ENCODE measurements at places on chromosomes 5 and 9.
A peak's percentile ranks its signal among the peaks of the same experiment; 100 is the strongest.

GRCh38 chr9:71544464-71544863 lies 223.8 kb downstream of the CEMIP2 start:
- DNase-seq: no peak

GRCh38 chr5:160508780-160509361 lies 87.2 kb downstream of the PTTG1 start:
- DNase-seq: peak; percentile 65

DNA sequence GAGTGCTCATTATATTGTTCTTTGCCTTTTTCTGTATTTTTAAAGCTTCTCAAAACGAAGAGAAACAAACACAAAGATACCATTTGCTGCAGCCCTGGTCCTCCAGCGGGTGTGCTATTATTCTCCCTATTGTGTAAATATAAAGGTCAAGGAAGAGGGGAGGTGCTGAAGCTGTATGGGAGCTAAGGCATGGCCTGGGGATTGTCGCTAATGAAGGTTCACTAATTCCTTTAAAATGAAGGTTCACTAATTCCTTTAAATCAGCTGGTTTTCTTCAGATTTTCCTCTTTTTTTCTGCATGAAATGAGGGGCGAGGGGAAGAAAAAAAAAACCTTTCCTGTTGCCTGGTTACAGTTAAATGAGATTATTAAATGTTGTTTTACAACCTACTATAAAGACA lies 74.5 kb upstream of the MAP1B start:
- DNase-seq: no peak

DNA sequence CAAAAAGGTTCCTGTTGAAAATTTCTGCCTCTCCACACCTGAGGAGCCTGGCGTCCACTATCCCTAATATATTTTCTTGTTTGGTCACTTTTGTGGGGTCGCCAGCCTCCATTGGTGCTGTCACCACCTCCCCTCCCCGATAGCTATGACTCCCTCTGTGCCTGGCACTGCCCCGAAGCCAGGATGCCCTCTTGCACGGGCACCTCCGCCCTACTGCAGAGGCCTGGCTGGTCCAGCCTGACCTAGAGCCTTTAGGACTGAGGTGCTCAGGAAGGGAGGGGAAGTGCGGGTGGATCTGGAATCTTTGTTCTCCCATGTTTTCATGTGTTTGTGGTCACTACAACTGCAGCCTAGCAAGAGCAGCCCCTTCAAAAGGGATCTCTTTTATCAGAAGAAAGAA lies 62.6 kb downstream of the WNK2 start:
- DNase-seq: no peak

- no peak for DNase-seq
These were observed at the start of gene NME5 for GRCh38 chr5:138138949-138139780. Gene NME5, minus strand, starts transcription at chr5:138139428. Its CDS starts 648 bp downstream, at chr5:138138780.

DNA sequence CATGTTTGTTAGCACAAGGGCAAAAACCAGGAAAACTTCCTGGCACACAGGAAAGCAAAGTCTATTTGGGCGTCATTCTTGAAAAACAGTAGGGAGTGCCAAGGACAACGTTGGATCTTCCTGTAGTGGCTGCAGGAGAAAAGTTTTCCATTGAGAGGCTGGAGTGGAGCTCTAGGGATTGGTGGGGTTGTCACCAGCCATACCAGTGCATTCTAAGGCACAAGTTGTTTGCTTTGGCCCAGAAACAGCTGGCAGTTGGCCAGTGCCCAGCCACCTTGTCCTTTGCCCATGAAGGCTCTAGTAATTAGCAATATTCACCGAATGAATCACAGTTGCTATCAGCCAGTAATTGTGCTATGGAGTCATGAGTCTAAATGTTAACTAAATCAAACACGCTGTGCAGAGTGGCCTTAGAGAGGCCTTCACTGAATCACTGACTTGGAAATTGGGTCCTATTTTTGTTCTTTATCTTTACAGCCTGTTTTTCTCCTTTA lies 26.4 kb downstream of the TNFSF15 start:
- DNase-seq: no peak

GRCh38 chr5:10475931-10476676 lies 34.4 kb downstream of the ROPN1L start:
- no peak for DNase-seq

DNA sequence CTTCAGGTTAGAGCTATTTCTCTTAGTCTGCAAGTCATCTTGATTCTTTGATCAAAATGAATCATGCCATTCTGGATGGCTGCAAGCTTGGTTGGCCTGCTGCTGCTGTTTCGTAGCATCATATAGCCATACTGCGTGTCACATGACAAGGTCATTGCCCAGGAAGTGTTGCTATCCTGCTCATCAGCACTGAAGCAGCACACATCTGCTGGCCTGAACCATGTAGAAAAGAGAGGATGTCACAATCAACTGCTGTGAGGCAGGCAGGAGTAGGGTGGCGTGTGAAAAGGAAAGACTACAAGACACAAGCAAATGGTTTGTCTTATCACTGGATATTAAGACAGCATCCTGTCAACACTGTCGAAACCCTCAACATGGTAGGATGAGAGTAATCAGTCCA lies 376.7 kb upstream of the RORB start:
- DNase-seq: no peak

DNA sequence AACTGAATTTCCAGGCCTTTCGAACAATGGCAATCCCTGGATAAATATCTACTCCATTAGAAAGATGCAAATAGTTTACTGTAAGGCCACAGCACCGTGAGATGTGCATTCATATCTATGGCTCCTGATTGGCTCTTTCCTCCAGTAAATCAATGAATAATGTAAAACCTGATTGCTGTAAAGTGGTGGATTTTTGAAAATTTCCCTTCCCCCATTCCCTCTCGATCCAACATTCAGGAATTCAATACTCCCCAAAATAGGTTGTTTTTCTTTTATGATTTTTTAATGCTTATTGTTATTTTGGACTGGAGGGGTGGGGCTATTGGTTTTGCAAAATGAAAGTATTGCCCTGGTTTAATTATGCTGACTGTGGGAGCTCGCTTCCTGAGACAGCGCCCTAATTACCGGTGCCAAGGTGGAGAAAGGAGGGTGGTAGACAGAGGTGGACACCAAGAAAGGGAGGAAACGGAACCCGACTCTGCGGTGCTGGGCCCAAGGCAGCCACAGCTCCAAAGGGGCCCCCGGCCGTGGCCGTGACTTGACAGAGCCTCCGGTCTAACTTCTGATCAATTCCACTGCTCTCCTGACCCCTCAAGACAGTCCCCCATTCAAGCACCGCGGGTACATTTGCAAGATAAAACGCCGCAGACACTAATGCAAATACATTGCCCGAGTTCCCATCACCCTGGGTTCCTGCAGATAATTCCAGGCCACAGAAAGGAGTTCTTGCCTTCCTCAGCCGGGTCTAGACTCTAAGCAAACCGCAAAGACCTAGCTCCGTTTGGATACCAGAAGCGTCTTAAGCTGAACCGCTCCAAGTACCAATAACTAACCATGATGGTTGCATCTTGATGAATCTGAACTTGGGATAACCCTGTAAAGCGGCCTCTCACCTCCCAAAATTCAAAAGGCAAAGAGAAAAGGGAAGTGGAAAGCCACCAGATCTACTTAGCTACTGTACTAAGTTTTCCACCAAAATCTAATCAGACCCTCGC lies 211.2 kb downstream of the MEF2C start:
- DNase-seq: no peak

DNA sequence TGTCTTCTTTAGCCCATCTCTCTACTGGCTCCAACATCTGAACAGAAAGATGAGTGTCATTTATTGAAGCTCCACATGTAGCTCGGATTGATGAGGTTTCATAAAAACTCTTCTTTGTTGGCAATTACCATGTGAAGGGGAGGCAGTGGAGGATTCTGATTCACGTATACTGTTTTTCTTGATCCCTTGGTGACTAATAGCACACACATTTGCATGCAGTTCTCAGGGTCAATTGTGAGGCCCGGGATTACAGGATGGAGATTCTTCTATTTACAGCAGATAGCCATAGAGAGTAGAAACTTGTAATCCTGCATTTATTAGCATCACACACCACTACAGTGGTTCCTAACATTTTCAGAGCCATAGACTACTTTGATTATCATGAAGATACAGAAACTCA lies 133.2 kb upstream of the MARCHF11 start:
- no peak for DNase-seq

DNA sequence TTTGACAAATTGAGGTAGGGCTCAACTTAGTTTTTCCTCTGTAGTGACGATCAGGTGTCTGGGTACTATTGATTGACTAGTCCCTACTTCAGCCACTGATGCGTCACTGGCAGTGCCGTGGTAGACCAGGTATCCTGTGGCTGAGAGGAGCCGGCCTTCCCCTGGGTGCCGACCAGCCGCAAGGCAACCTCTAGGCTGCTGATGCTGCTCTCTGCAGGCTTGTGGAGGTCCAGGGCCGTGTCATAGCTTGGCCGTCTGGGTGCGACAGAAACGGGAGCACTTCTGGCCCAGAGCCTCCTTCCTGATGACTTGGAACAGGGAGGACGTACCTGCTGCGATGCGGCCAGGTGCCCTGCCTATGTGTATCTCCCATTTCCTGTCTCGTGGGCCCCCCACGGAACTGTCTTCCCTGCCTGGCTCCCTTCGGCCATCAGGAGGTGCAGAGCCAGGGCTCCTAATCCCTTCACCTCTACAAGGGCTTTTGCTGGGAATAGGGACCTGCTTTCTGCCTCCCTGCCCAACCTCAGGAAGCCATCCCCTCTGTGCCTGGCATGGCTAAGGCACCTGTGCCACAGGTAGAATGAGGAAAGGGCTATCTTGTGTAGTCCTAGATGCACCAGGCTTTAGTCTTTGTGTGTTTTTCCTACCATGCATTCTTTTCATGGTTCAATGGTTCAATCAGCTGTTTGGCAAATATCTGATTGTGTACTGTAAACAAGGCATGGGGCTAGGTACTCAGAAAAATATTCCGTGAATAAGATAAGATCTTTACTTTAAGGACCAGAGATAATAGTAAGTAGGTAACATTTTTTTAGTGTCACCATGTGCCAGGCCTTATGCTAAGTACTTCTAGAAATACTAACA lies 44.6 kb downstream of the MVB12B start:
- no peak for DNase-seq

- DNase-seq: no peak
These were observed 217.0 kb downstream of the SREK1 start for GRCh38 chr5:66361070-66361469.

DNA sequence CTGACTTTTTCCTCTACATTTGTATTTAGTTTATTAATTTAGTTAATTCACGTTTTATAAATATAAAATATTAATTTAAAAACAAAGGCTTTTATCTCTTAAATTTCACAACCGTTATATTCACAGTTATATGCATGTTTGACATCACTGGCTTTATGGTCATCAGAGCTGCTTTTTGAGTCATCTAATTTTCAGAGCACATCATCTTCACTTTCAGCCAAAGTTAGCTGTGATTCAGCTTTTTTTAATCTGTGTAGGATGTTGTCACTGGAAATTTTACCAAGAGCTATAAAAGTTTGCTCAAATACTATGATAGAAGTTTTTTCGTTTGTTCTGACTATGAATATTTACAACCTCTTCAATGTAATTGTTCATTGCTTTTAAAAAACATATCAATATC lies 12.4 kb downstream of the CDC37L1 start:
- no peak for DNase-seq

- DNase-seq: no peak
These were observed 46.0 kb downstream of the ENTREP1 start for GRCh38 chr9:69371001-69371400.

- peak; percentile 87 for DNase-seq
These were observed 868 bp downstream of the ZBTB43 start for GRCh38 chr9:126805554-126806262.

GRCh38 chr5:37717613-37718431 lies 122.0 kb downstream of the GDNF start:
- no peak for DNase-seq

- DNase-seq: no peak
These were observed 21.3 kb downstream of the NAIF1 start for GRCh38 chr9:128045831-128046230.

DNA sequence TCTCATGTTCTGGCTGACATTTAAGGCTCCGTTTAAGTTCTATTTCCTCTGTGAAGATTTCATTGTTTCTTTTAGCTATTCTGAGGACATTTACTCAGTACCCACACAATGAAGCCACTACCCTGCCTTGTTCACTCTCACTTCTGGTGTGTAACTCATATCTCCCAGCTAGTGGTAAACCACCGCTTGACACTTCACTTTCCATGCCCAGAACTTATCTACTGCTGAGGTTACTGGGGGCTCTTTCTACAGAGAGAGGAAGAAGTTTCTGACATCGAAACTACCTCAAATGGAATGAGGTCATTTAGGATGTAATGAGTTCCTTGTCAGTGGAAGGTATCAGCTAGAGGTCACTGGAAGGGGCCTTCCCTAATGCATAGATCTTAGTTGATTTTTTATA lies 501.5 kb downstream of the DMAC1 start:
- no peak for DNase-seq

- DNase-seq: no peak
These were observed 3.6 kb downstream of the SCAMP1 start for GRCh38 chr5:78364005-78364404.

GRCh38 chr5:133939668-133940067 lies 28.8 kb downstream of the C5orf15 start:
- no peak for DNase-seq

GRCh38 chr5:36876965-36877666 lies 547 bp downstream of the NIPBL start:
- DNase-seq: peak; percentile 76

GRCh38 chr5:64670277-64670676 lies 20.0 kb upstream of the SHISAL2B start:
- no peak for DNase-seq

DNA sequence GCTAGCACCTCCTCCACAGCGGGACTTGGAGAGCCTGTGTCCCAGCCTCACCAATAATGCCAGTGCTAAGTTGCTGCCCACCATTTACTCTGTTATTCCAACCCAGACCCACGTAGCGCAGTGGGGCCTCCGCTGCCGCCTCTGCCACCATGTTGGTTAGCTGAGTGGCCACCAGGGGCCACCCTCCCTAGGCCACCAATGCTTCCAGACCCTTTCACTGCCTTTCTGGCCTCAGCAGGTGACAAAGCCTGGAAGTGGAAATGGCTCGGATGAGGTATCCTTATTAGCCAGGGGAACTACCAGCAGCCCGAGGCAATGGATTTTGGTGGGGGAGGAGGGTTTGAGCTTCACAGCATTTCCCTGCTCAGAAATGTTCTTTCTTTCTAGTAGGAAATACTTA lies 110.1 kb downstream of the OSTF1 start:
- no peak for DNase-seq
